ENCODE measurements at places on chromosomes 12 and 14.

DNA sequence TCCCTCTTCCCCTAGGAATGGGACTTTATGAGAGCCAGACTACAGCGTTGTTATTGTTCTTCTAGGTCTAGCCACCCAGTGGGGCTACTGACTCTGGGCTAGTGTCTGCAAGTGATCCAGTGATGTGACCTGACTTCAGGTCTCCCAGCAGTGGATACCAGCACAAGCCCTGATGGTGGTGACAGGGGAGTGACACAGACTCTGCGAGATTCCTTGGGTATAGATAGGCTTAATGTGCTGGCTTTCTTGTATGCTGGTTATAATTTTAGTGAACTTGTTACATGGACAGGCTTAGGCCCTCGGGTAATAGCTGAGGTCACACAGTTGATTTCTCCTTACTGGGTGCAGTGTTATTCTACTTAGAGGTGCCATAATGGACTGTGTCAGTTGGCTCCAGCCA, 106.9 kb downstream of the TBC1D30 start:
- no peak for DNase-seq

- no peak for DNase-seq
Observed at GRCh38 chr14:32603992-32604565, 275.0 kb downstream of the AKAP6 start.

GRCh38 chr12:114767906-114768722, 84.1 kb upstream of the TBX3 start:
- no peak for DNase-seq

GRCh38 chr12:10901427-10901826, 7.9 kb downstream of the TAS2R13 start:
- DNase-seq: no peak

GRCh38 chr14:55438066-55438683, 2.2 kb downstream of the TBPL2 start:
- DNase-seq: no peak

DNA sequence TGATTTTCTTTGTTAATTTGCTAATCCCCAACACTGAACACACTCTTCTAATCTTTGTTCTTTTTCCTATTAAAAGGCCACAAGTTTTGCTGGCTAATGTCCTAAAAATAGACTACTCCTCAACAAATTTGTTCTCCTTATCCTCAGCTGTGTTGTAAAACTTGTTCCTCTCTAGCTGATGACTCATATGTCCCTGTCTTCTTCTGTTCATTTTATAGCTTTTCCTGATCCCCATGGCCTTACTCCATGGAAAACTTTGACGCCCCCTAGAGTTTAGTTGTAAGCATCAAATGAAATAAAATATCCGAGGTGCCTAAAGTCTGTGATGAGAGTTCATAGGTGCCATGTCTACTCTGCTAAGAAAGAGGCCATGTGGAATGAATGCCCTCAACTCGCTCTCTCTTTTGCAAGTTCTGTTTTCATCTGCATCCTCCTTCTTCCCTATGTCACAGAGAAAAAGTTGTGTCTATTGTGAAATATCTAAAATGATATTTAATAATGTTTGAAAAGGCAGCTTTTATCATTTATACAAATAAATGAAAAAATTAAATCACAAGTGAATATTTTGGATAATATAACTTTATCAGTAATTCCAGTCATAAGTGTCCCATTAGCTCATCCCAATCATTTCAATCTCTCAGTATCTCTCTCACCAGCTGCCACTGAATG, 237.9 kb downstream of the IPO8 start:
- no peak for DNase-seq

GRCh38 chr14:43041207-43041606, 1434.5 kb downstream of the LRFN5 start:
- no peak for DNase-seq

DNA sequence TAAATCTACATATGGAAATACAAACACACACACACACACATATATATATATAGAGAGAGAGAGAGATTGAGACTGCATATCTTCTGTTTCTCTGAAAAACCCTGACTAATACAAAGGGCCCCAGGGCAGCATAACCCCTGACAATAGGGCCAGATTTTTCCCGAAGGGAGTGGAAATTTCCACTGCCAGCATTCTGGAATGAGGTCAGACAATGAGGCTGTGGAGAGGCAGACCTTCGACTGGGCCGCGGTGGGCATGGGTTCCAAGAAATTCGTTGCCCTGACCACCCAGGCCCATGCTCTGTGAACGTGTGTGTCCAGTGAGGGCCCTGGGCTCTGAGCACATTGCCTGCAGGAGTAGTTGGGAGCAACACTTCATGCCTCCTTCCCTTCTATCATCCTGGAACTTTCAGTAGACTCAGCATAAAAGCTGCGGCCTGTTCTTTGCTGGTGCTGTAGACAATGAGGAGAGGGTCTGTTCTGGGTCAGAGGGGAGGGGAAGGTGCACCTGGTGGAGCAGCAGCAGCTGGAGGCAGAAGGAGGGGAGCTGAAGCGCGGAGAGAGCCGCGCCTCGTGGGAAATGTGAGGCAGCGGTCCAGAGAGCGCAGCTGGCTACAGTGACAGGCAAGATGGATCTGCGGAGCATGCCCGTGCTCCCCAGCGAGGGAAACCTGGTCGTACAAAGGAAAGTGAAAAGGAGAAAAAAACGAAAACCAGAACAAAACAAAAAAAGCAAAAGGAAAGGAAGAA, 25.6 kb upstream of the CCDC60 start:
- DNase-seq: no peak

DNA sequence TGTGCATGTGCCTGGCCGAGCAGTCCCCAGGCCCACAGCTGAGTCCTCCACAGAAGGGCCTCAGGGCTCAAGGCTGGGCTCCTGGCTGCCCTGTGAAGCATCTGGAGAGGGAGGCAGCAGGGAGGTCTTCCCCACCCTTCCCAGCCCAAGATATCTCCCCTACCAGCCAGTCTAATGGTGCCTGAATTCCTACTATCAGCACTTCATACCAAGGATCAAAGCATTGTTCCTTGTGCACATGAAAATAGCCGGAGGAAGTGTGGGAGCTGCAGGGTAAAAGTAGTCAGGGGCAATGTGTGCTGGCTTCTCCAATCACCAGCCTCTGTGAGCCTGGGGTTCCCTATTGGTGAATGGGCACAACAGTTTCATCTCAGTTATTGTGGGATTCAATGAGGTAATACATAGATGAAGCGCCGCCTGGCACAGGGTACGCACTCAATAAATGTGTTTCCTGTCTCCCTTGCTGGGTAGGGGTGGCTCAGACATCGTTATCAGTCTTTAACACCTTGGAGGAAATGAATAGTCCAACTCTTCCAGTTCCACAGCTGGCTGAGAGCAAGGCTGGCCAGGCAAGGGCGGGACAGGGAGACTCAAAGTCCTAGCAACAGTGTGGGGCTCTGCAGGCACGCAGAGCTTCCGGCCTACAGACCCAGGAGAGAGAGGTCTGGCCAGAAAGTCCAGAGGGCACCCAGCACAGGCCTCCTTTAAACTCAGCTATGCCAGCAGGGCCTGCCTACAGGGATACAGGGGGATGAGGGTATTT, 39.1 kb upstream of the PNMA1 start:
- DNase-seq: no peak

DNA sequence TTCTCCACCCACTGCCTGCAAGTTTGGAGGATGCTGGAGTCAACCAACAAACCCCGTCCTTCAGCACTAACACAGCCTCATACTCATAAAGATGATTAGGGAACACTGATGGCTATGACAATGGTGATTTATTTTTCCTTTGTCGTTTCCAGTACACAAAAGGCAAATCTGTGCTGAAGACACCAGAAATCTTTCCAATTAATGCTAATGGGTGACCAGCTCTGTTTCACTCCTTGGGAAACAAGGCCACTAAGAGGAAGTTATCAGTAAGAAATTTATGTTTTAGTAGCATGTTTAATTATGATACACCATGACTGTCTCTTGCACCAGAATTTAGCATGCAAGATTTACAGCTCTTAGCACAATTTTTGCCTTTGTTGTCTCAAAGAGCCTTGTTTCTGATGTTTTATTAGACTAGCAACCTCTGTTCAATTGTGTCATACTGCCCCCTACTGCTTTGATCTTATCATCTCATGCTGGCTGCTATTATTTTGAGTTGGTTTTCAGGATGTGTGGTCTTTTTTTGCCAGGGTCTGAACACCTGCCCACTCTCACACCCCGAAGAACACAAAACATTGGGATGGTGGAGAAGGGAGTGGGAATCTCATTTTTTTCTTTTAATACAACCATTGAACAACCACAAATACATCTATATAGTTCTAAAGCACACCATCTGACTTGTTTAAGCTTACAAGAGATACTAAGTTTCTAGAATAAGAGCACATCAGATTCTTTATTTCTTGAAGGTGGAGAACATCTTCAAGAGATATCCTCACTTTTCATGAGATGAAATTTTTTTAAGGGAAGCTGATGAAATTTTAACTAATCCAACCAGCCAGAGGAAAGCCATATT, 160.9 kb downstream of the SPTSSA start:
- no peak for DNase-seq

- no peak for DNase-seq
Observed at GRCh38 chr12:80419644-80420043, 24.4 kb upstream of the PTPRQ start.

GRCh38 chr12:132583736-132584135, 26.6 kb downstream of the LRCOL1 start:
- no peak for DNase-seq

- no peak for DNase-seq
Observed at GRCh38 chr12:27193854-27194544, 50.1 kb upstream of the STK38L start.

DNA sequence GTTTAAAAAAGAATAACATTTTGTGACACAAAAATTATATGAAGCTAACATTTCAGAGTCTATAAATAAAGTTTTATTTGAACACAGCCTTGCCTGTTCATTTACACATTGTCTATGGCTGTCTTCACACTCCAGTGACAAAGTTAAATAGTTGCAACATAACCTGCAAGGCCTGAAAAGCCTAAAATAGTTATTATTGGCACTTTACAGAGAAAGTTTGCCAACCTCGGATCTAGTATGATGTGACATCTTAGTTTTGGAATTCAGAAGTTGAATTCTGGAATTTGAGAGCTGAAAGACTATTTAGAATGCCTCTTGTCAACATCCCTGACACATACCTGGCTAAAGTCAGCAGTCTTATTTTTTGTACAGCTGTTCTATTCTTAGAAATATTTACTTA, 68.3 kb downstream of the DYRK2 start:
- DNase-seq: no peak

GRCh38 chr12:91021076-91021475, 16.3 kb upstream of the EPYC start:
- no peak for DNase-seq

DNA sequence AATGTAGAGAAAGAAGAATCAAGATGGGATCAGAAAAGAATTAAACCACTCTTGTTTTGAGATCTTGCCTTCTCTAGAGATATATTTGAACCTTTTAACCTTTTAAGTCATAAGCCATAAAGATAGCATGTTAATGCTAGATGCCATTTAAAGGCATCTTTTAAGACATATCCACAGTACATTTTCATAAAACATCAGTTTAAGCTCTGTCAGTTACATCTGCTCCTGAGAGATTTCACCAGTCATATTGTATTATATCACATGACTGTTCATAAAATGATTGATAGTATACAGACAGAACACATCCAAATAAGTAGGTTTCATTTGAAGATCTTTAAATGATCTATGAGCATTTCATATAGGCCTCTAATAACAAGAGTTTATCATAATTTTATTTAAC, 1238.5 kb downstream of the SLC16A7 start:
- no peak for DNase-seq

DNA sequence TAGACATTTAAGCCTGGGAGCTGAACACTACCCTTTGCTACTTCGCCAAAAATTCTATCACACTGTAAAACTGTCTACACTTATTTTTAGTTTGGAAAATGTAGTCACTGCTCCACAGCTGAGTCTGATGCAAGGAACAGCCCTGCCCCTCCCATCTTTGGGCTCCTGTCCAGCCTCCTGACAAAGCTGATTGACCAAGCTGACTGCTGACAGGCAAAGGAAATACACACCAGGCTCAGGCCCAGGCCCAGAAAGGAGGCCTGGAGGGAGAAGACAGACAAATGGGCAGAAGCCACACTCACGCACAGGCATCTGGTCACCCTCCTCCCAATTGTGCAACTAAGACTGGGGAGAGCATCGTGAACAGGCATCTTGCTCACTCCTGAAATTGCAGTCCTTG, 55.3 kb downstream of the ISCA2 start:
- DNase-seq: no peak

DNA sequence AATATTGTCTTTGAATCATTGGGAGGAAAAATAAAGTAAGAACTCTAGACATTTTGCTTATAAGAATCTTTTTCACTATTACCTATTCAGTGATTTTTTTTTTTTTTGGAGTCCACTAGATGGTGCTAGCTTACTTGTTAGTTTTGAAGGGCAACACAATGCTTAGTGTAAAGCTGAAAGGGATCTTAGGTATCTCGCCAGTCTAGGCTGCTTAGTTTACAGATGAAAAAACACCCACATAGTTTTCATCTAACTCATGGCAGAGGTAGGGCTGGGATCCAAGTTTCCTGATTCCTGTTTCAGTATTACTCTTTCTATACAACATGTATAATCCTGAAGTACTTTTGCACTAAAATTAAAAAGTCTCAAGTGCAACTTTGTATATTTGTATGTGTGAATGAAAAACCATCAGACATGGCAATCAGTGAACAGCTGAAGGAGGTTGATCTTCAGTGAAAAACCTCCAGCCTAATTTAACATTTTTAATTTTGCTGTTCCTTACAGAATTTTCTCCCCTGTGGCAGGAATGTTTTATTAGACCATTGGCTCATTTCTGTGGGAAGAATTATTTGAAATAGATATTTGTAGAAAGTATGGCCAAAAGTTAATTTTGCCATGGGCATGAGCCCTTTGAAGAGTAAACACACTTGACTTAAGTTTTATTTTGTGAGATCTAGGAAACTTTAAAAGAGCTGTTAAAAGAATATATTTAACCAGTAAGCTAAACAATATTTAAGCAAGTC, 40.7 kb downstream of the LRRIQ1 start:
- DNase-seq: no peak

- DNase-seq: no peak
Observed at GRCh38 chr12:50745861-50746260, 18.0 kb upstream of the ATF1 start.

DNA sequence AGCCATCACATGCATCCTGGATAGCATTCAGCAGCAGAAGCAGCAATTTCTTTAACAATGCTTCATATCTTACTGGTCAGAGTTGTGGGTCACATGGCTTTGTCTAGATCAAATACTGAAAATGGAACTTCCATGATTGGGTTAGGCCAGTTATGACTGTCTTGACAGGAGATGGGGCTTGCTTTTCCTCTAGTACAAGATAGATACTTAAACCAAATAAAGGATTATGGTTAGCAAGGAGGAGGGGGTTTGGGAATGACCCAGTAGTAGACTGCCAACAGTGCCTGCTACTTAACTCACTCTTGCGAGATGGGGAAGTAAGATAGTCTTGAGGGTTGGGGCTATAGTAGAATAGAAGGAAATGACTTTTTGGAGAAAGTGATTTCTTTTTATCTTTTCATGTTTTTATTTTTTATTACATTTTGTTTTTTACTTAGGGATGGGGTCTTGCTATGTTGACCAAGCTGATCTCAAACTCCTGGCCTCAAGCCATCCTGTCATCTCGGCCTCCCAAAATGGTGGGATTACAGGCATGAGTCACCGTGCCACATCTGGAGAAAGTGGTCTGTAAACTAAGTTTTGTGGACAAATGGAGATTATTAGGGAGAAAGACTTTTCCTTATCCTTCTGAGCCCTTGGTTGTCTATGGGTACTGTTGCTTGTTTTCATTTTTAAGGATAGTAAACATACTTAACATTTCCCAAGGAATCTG, 37.6 kb downstream of the WNK1 start:
- no peak for DNase-seq

- no peak for DNase-seq
Observed at GRCh38 chr12:116366456-116366776, 88.9 kb upstream of the MED13L start.

GRCh38 chr12:21223930-21224329, 92.9 kb downstream of the SLCO1B1 start:
- no peak for DNase-seq

Measured in activated T-cell treated with anti-CD3 and anti-CD28 coated beads for 48 hours (primary cell).